ENCODE measurements at places on chromosomes 7 and 10. TPM values are rescaled to one million over a fixed set of nuclear protein-coding genes. Genes with fewer than 3 reads are reported as not detected.

Gene CDC123
- total RNA-seq = 171 TPM

- DNase-seq = peak; percentile 96
Observed at GRCh38 chr7:100489824-100490223, 6.1 kb downstream of the NYAP1 start.

Gene CFAP43
- total RNA-seq = not detected

Gene MEOX2
- under 0.01 TPM for total RNA-seq

DNA sequence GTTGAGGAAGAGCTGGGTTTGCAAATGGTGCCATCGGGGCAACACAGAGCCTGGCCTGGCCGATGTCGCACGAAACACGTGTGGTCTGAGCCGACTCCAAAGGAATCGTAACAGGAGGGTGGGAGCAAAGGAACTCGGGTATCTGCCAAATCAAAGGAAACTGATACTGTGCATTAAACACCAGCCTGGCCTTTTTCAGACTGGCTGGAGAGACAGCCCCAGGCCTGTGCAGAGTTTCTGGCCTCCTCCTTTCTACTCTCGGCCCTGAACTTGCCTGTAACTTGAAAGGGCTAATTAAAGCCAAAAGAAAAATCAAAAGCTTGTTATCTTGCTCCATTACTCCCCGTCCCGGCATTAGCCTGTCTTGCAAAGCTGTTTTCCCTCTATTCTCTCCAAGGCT lies 71.4 kb downstream of the PLXNA4 start:
- DNase-seq = no peak
